Esophagus squamous epithelium (tissue), 5 donors: ENCODE measurements at places on chromosomes 12 and 14.
A peak's percentile ranks its signal among the peaks of the same experiment; 100 is the strongest.

- H3K27ac ChIP-seq = peak overlapping the region; percentile 84
- H3K27me3 ChIP-seq = no peaks in the 10 kb centered on the region
- H3K36me3 ChIP-seq = no peaks in the 10 kb centered on the region
- peak overlapping the region; percentile 27 for H3K4me3 ChIP-seq
- peaks cover 4% of the 10 kb centered on the region for H3K4me1 ChIP-seq
- no peak for DNase-seq
These were observed 1.8 kb downstream of the RASSF9 start for GRCh38 chr12:85834378-85834777.

DNA sequence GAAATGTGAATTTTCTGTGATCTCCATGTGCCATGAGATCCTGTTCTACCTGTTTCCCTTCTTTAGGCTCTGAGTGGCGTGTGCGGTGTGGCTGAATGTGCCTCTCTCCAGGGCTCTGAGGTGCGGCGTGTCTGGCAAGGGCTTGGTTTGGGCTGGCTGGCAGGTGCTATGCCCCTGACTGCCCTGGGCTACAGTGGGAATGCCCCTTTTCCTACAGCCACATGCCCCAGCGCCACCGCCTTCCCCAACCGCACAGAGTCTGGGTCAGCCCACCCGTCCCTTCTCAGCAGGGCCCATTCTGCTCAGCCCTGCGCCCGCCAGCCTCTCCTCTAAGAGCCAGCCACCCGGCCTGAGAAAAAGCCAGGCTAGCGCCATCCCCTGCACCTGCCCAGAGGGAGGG, 24.7 kb downstream of the BTBD6 start:
- peak overlapping the region; percentile 9 for H3K27ac ChIP-seq
- peaks cover 7% of the 10 kb centered on the region for H3K4me1 ChIP-seq
- no peak overlapping the region for H3K4me3 ChIP-seq
- peaks cover 40% of the 10 kb centered on the region for H3K36me3 ChIP-seq
- no peak for DNase-seq

GRCh38 chr12:52748578-52748977, 28.6 kb downstream of the KRT76 start:
- no peaks in the 10 kb centered on the region for H3K27me3 ChIP-seq
- no peak overlapping the region for H3K4me3 ChIP-seq
- DNase-seq = no peak

DNA sequence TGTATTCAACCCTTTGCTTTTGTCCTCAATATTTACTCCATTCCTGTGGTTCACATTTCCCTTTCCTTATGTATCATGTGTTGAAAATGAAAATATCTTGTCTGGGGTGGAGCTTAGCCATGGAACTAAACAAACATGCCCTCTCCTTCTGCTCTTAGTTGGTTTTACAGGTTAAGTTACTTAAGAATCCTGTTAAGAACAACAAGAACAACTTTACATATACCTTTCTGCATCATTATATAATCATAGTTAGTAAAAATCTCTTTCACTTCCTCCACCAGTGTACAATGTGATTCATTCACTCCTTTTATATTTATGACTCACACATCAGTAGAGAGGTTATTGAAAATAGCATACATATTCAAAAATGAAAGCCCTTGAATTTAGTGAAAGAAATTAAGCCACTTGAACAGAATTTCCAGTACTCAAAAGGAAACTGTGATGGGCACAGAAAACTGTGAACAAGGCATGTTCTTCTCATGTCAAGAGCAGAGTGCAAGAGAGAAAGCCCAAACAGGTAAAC, 307.7 kb downstream of the CCDC91 start:
- no peaks in the 10 kb centered on the region for H3K36me3 ChIP-seq
- H3K27ac ChIP-seq = peak overlapping the region; percentile 21
- peaks cover 4% of the 10 kb centered on the region for H3K4me1 ChIP-seq
